ENCODE measurements at places on chromosomes 16 and 17.

- no peak for DNase-seq
Measured at GRCh38 chr16:23362460-23363317, 60.6 kb downstream of the SCNN1B start.

DNA sequence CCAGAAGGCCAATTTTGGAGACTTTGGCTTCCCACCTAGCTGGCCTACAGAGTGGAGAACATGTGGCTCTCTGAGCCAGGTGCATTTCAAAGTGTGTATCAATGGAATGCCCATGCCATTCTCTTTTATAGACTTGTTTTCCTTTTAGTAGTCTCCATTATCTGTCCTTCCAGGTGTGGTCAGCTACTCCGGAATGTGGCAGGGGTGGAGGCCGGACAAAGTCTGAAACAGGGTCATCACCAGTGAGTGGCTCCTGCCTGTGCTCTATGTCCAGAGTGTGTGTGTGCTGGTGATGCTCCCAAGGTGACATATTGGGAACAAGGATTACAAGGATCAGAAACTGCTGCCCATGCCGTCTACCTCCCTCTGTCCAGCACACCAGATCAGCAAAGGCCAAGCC is 3.8 kb upstream of the TMEM220 start:
- DNase-seq: no peak

- peak; percentile 9 for DNase-seq
Measured at GRCh38 chr17:45361451-45361850, 44.6 kb upstream of the MAP3K14 start.

DNA sequence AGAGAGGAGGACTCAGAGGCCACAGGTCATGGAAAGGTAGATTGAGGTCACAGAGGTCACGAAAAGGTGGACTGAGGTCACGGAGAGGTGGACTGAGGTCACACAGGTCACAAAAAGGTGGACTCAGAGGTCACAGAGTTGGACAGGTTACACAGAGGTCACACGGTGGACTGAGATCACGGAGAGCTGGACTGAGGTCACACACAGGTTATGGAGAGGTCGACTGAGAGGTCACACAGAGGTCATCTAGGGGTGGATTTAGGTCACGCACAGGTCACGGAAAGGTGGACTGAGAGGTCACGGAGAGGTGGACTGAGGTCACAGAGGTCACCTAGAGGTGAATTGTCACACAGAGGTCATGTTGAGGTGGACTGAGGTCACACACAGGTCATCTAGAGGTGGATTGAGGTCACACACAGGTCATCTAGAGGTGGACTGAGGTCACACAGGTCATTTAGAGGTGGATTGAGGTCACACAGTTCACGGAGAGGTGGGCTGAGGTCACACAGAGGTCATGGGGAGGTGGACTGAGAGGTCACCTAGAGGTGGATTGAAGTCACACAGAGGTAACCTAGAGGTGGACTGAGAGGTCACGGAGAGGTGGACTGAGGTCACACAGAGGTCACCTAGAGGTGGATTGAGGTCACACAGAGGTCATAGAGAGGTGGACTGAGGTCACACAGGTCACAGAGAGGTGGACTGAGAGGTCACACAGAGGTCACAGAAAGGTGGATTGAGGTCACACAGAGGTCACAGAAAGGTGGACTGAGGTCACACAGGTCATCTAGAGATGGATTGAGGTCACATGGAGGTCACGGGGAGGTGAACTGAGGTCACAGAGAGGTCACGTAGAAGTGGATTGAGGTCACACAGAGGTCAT is 26.7 kb upstream of the JPT2 start:
- DNase-seq: no peak

- no peak for DNase-seq
Measured at GRCh38 chr17:6072157-6072556, 2.0 kb downstream of the WSCD1 start.

- DNase-seq: no peak
Measured at GRCh38 chr17:48995304-48995973, 1.7 kb upstream of the IGF2BP1 start.

DNA sequence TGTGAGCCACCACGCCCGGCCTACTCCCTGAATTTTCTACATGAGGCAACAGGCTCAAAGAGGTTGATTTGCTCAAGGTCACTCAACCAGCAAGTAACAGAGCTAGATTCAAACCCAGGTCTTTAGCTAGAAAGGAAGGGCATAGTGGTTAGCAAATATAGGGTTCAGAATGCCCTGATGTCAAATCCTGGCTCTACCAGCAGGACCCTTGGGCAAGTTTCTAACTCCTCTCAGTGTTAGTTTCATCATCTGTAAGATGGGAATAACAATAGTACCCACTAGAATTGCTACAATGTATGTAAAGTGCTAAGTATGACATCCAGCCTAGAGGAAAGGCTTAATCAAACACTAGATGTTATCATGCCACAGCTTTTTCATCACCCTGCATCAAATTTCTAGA is 19.1 kb upstream of the CYB5B start:
- DNase-seq: no peak

GRCh38 chr17:37084372-37084771 is 135.6 kb downstream of the AATF start:
- DNase-seq: no peak

- no peak for DNase-seq
Measured at GRCh38 chr16:63980763-63981162, 1141.1 kb downstream of the CDH11 start.

DNA sequence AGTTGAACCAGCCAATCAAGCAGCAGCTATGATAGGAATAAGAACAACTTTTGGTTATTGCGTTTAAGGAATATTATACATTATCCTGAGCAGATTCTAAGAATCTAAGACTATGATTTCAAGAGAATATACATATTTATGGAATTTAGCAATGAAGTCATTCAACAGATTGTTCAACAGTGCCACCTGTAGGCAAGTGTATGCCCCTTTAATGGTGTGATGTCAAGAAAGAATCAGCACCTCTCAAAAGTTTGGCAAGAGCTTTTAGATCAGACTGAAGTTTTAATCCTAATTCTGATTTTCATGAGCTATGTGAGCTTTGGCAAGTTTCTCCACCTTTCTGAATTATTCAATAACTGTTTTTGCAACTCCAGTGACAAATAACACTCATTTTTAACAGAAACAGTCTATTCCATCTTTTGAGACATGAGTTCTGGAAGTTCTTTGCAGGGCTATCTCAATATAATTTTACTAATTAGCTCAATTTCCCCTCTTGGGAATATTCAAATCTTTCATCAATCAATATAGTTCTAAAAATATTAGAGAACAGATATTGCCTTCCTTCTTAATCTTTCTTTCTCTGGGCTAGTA is 474.3 kb upstream of the TOM1L1 start:
- no peak for DNase-seq

GRCh38 chr17:32835291-32835761 is 41.6 kb downstream of the MYO1D start:
- no peak for DNase-seq

DNA sequence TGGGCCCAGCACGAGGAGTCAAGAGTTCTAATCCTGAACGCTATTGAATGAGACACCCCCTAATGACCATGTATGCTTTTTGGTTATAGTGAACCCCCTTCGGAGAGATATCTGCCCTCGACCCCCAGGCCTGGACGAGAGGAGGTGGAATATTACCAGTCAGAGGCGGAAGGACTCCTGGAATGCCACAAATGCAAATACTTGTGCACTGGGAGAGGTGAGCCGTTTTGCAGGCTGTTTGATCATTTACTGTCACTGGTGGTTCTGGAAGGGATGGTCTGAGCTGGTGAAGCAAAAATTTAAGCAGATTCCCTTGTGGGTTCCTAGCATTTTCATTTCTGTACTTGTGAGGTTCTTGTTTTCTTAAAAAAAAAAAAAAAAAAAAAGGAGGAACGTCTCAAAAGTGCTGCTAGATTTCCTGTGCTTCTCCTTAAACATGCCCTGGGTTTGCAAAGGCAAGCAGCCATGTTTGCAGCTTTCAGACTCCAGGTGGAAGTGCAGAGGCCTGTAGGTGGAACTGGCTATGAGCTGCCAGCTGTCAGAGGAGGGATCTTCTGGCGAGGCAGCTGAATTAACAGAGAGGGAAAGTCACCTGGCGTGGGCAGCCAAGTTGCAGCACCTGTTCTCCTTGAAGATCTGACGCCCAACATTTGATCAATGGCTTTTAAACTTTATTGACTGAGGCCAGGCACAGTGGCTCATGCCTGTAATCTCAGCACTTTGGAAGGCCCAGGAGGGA is 3.5 kb downstream of the MARVELD3 start:
- DNase-seq: no peak

DNA sequence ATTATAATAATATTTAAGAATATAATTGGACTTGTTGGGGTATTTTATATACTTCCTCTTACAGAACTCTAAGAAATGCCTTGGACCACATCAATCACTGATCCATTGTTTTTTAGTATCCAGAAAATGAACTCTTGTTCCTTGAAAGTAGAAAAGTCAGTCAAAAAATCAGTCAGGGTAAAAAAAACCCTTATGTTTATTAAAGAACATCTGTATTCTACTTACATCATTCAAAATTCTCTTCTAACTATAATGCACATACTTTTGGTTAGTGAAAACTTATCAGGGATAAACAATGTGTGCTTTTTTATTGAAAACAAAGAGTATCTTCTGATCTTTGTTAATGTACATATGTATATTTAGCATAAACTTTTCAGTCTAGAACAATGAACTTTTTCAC is 23.5 kb upstream of the CDR2 start:
- DNase-seq: no peak

DNA sequence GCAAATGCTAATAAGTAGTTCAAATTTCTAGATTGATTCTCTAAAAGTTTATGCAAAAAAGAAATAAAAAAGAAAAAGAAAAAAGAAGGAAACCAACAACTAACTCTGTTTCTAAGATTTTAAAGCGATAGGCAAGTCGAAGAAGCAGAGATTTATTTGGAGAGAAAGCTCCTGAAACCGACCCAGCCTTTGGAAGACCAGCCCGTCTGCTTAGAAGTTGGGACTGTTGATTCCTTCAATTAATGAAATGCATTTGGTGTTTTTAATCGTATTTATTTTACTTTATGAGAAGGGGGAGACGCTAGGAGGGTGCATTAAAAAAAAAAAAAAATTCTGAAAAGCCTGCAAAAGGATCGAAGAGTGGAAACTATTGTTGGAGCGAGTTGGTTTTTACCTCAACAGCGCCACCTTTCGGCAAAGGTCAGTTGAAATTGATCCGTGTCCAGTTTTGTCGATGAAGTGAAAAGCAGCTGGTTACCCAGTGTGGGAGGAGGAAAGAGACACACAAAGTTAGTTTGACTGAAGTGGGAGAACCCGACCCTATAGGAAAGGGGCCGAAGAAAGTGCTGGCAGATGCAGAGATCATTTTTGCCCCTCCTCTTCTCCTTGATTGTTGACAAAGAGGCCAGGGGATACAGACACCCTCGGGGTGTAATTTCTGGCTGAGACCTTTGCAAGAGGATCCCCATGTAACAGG is 1.5 kb upstream of the MAF start:
- peak; percentile 94 for DNase-seq

GRCh38 chr16:50323335-50324011 is 45.3 kb downstream of the BRD7 start:
- DNase-seq: no peak

DNA sequence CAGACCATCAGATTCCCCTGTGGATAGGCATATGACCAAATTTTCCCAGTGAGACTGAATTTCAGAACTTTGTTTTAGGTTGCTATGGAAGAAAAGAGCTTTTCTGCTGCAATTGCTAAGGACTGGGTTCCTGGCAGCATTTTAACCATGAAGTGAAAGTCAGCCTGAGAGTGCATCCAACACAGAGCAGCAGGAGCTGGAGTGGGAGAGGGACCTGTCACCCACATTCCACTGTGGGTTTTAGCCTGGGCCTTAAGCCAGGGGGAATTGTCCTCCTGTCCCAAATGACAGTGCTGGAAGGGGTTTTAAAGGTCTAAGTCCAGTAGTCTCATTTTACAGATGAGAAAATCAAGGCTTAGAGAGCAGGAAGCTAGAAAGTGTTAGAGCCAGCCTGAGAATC is 203.5 kb upstream of the N4BP1 start:
- no peak for DNase-seq

DNA sequence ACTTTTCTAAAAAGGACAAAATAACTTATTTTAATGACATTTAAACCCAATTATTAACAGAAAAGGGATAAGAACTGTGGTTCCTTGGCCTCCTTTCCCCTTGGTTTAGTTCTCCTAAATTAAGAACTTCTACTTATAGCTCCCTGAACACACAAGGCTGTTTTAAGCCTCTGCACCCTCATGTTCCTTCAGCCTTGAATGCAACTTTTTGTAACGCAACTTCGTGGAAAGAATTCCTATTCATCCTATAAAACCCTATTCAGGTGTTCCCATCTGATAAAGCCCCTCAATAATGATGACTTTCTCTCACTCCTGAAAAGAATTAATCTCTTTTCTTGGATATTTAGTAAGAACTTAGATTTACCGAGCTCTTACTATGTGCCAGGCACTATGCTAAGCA is 6.3 kb downstream of the STAT3 start:
- no peak for DNase-seq

DNA sequence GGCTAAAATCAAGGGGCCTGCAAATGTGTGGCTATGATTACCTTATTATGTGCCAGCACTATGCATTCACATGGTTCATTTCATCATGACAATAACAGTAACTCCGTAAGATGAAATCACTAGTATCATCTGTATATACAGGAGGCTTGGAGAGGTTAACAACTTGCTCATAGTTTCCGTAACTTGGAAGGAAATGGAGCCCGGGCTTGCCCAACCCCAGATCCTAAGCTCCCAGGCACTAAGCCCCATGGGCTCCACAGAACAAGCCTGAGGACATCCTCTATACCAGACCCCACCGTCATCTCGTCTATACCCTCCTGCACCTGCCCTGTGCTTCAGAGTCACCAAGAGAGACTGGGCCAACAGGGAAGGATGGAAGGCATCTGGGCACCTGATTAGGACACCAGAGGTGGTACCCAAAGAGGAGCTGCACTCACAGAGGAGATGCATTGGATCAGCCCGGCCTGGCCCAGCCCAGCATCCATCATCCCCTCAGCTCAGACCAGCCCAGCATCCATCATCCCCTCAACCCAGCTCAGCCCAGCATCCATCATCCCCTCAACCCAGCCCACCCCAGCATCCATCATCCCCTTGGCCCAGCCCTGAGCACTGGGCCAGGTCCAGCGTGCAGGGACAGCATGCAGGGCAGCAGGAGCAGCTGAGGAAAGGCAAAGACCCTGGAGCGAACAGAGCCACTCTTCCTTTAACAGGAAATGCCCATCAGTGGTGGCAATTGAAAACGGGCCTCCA is 28.5 kb downstream of the NSMCE1 start:
- DNase-seq: peak; percentile 33

DNA sequence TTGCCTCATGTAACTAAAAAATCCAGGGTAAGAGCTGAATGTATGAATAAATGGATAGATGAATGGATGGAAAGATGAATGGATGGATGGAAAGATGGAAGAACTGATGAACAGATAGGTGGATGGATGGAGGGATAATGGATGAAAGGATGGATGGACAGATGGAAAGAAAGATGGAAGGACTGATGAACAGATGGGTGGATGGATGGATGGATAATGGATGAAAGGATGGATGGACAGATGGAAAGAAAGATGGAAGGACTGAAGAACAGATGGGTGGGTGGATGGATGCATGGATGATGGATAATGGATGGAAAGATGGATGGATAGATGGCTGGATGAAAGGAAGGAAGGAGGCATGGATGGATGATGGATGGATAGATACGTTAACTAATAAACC is 11.9 kb downstream of the CHD9NB start:
- no peak for DNase-seq

Measured in sciatic nerve (tissue), 2 donors.